NCI-H345 (cell line): ENCODE measurements at places on chromosomes 5 and 9.

- DNase-seq = no peak
Observed at GRCh38 chr9:93575796-93576257, 557 bp upstream of the PHF2 start.

- peak; percentile 15 for DNase-seq
Observed at GRCh38 chr5:115586525-115587146, 15.6 kb downstream of the TICAM2 start.

GRCh38 chr5:119274767-119275130 is 81.1 kb upstream of the TNFAIP8 start:
- DNase-seq = no peak

DNA sequence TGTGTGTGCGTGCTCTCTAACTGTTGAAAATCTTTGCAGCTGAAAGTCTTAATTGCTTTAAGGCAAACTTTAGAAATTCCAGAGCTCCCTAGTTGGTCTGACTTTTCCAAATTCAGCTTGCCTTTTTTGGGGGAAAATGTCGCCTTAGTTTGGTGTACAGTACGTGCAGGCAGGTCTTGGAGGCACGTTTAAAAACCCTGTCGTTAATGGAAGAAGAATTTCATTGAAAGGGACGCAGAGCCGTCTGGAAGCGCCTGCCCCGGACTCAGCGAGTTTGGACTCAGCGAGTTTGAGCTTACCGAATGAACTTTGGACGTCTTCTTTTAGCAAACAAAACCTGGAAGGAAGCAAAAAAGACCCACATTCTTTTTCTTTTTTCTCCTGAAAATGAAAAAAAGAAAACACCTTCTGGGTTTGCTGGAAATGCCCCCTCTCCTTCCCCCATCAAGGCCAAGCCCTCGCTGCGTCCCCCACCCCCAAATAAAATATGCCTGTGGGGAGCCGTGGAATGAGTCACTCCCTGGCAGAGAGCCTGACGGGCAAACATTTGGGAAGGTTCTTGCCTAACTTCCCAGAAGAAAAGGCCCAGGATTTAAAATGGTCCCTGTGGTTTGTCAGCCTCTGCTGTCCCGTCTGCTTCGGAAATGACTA is 1.5 kb downstream of the NEK6 start:
- no peak for DNase-seq

DNA sequence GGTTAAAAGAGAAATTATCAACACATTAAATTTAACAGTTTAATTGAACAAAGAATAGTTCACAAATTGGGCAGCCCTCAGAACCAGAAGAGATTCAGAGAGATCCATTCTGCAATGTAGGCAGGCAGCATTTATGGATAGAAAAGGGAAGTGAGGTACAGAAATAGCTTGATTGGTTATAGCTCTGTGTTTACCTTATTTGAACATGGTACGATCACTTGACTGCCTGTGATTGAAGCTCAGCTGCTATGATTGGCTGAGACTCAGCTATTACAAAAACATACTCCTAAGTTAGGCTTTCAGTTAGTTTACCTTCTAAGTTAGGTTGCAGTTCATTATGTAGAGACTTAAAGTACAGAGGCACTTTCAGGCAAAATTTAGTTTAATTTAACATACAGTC is 7.3 kb downstream of the CNTRL start:
- no peak for DNase-seq

- no peak for DNase-seq
Observed at GRCh38 chr5:73431204-73431851, 17.2 kb downstream of the FOXD1 start.

DNA sequence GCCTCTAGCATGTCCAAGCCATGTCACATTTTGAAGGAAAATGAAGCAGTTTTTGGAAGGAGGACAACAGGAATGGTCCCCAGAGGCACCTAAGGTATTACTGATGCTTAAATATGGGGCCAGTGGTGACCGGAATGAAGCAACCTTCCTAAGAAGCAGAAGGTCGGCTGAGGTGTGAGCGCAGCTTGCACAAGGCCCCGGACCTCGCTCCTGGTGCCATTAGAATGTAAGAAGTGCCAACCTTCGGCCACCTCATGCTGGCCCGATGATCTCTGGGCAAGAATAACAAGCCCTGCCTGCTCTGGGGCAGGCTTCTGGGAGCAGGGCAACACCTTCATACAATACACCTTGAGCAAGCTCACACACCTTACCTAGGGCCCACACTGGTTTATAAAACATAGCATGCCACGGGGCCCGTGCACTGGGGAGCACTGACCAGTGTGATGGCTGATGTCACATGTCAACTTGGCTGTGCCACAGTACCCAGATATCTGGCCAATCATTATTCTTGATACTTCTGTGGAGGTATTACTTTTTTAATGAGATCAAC is 21.9 kb downstream of the SEMA4D start:
- no peak for DNase-seq

DNA sequence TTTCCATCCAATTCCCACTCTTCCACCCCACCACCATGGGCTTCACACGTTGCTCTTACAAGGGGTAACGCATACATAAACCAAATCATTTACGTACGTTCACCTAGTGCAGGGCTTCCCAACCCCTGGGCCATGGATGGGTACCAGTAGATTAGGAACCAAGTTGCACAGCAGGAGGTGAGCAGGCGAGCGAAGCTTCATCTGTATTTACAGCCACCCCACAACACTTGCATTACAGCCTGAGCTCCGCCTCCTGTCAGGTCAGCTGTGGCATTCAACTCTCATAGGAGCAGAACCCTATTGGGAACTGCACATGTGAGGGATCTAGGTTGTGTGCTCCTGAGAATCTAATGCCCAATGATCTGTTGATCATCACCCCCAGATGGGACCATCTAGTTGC is 82.3 kb downstream of the CEMIP2 start:
- DNase-seq = no peak

DNA sequence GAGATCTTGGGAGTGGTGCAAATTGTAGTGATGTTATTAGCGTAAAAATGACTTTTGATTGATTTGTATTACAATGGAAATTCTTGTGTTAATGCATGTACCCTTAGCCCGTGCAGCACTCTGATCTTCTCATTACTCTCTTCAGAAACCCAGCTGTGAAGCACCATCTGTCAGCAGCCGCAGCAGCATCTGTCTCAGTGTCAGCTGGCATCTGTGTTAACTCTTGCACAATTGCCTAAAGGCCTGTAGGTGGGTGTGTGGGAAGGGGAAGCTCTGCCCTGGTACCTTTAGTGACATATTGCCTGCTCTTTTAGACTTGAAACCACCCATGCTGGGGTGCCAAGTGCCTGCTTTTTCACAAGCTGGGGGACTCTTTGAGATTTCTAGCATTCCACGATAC is 101.3 kb downstream of the FBXL7 start:
- no peak for DNase-seq

GRCh38 chr5:35672995-35673394 is 55.3 kb downstream of the SPEF2 start:
- DNase-seq = no peak

- DNase-seq = no peak
Observed at GRCh38 chr5:175246889-175247520, 197.0 kb downstream of the DRD1 start.

DNA sequence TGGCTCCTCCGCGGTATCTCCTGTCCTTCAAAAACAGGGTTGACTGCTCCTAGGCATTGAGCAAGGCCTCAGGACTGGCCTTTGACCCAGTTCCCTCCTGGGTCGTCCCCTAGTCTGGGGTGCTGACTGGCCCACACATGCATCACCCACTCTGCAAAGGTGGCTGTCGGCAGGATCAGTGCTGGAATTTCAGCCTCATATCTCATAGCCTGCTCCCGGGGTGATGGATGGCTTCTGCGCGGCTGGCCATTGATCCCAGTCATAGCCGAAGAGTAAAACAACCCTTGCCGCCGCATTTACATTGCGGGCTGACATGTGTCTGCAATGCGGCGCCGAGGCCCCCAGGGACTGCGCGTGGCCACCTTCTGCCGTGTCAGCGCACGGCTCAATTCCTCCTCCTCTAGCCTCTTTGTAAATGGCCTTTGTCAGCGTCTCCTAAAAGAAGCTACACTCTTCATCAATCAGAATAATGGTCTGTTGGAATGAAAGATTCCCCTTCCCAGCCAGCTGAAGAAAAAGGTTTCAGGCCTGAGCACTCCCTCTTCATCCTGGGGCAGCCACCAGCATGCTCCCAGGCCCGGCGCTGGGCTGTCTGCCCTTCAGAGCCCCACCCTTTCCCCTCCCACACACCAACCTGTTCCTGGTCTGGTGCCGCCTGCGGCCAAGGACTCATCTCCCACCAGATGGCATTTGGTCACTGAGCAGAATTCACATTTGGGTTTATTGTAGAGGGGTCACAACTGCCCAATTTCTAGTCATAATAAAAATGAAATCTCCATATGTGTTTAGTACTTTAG is 159.0 kb downstream of the PJA2 start:
- no peak for DNase-seq

- peak; percentile 48 for DNase-seq
Observed at GRCh38 chr9:104386425-104387069, 117.5 kb upstream of the OR13F1 start.

DNA sequence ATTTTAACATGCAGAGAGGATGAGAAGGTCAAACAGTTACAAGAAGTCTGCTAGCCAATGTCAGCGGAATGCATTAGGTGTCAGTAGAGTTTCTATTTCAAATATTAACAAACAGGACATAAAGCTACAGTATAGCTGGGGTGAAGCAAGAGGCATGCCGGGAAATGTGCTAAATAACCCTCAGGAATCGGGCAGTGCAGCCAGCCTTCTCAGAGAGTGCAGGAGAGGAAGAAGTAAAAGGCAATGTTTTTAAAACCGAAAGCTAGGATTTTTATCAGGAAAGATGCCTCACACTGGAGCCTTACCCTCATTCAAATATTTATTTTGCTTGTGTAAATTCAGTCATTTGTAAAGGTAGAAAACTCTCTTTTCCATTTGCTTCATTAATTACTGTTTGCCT is 59.1 kb upstream of the SH3GL2 start:
- DNase-seq = no peak

DNA sequence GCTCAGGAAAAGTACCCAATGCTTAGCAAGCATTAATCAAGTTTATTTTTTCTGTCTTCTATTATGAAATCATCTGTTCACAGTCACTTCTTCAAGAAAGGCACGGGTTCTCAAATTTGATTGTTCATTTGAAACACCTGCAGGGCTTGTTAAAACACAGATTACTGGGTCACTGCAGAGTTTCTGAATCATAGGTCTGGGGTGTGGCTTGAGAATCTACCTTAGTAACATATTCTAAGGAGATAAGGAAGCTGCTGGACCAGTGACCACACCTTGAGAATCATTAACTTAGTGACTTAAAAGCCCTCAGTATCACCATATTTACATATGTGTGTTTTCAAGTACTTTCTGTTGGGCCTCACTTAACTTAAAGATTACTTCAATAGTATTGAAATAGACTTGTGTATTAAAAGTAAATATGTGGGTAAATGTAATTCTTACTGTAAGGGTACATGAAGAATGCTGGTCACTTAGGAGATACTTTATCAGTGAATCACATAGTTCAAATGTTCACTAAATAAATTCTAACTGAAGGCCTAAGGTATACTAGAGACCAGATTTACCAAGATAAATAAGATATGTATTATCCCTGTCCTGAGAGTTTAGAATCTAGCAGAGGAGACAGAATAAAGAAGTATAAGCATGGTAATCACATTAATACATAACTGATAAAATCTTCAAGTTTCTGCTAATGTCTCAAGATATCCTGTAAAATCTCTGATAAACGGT is 1342.1 kb upstream of the C9orf72 start:
- DNase-seq = no peak

DNA sequence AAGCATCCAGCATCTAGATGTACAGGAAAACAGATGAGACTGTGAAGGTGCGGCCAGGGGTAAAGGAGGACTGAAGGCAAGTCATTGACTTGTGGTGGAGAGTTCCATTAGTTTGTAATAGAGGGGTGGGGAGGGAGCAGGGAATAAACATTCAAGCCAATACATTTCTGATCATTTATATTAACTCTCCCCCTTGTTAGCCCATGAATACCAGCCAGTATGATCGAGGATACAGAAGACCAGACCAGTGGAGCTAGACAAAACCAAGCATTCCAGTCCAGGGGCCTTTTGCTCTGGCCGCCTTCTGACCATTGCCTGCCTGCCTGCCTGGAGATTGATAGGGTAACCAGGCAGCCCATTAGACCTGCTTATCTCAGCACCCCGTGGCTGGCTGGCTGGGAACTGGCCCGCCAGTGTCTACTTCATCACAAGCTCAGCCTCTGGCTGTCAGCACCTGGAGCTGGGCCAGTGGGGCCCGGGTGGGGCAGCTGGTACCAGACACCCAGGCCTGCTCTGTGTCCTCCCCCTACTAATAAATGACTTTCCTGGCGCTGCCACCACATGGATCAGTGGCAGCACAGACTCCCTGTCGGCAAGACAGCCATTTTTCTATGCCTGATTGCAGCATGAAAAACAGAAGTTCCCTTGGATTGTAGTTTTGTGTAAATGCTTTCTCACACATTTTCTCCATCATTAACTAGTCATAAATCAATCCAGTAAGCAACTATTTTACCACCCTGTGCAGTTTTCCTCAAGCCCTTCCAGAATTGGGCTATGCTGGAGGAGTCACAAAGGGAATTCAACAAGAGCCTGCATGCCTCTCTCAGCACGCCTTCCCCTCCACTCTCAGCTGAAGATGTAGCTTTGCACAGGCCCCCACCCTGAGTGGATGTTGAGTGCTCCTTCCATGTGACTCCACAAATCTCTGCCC is 181.3 kb downstream of the SNCAIP start:
- peak; percentile 81 for DNase-seq

DNA sequence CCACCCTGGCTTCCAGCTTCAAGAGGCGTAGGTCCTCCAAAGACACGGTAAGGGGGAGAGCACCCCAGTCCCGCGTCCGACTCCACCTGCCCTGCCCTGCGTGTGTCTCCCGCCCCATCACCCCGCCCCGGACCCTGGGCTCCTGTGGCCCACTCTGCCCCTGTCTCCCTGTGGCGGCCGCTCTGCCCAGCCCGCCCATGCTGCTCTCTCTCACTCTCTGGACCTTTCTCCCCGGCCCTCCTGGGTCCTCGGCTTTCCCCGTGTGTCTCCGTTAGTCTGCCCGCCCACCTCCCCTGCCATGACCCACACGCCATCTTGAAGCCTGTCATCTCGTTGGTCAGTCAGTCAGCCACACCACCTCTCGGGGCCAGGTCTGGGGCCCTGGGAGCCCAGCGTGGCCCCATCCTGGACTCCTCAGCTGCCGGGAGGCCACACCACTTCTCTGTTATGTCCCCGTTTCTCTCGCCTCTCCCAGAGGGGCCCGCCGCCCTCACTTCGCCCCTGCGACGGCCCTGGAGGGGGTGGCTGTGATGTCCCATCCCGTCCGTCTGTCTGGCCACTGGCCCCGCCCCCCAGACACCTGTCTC is 4.5 kb downstream of the LRRC26 start:
- DNase-seq = no peak

- peak; percentile 91 for DNase-seq
Observed at GRCh38 chr5:1140171-1140817, 28.4 kb upstream of the SLC12A7 start.

- no peak for DNase-seq
Observed at GRCh38 chr5:165029099-165029870, 1523.9 kb downstream of the MAT2B start.

GRCh38 chr5:35833224-35833623 is 23.5 kb upstream of the IL7R start:
- DNase-seq = no peak
